Glomerular endothelial cell (primary cell): ENCODE measurements at places on chromosomes 1 and 21. TPM values are rescaled to one million over a fixed set of nuclear protein-coding genes. Genes with fewer than 3 reads are reported as not detected.

Gene PCAT6
- total RNA-seq: 6.0 TPM in 1 of 2 replicates, not detected in the other

Gene MX1
- total RNA-seq: 18.4 and 141 TPM in 2 replicates

Gene CRYBG2
- under 0.01 TPM in 1 of 2 replicates, not detected in the other for total RNA-seq

Gene C1orf198
- 34.1 and 83.2 TPM in 2 replicates for total RNA-seq

Gene S100A1
- not detected in 2 replicates for total RNA-seq

Gene RXRG
- total RNA-seq: not detected in 2 replicates

Gene IGFN1
- 0.10 TPM in 1 of 2 replicates, not detected in the other for total RNA-seq

Gene ESPN
- 0.15 and 1.1 TPM in 2 replicates for total RNA-seq

Gene KPRP
- not detected in 2 replicates for total RNA-seq
